Eye (tissue), 1 donor: ENCODE measurements at places on chromosomes 6 and 20.

DNA sequence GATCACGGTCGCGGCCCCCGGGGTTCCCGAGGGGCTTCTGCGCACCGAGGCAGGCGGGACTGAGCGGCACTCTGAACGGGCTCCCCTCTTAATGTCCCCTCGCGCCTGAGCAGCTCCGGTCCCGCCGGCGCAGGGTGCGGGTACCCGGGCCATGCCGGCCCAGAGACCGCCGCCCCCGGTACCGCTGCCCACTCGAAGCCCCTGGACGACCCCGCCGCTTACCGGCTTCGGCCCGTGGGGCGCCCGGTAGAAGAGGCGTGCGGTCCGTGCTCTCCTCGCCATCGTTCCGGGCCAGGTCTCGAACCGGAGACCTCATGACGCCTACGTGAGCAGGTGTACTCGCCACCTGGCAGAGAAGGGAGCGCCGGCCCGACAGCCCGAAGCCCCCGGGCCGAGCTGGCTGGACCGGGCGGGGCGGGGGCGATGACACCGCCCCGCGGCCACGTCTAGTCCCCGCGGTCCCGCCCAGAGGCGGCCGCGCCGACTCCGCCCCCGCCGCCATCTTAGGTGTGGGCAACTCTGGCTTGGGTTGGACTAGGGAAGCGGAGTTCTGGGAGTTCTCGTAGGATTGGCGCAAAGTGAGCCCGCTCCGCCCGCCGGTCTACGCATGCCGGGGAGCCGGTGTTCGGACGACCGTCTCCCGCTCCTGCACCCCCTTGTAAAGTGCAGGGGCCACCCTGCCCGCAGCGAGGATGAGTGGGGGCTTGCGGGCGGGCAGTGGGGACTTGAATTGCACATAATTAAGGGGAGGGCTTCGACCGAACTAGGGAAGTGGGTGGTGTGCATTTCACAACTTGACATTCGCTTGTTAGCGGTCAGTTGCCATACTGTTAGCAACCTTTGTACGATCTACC is at the start of gene SLC17A5:
TSS of gene SLC17A5 (minus strand) at position 422 of the 854 bp plus-strand sequence. CDS start at position 316, 106 bp downstream.
- DNase-seq, result peak; percentile 97

GRCh38 chr6:110492584-110492983 is 16.2 kb upstream of the SLC22A16 start:
- DNase-seq, result no peak

- DNase-seq, result no peak
These were observed 36.6 kb downstream of the CRISP2 start for GRCh38 chr6:49676671-49677281.

DNA sequence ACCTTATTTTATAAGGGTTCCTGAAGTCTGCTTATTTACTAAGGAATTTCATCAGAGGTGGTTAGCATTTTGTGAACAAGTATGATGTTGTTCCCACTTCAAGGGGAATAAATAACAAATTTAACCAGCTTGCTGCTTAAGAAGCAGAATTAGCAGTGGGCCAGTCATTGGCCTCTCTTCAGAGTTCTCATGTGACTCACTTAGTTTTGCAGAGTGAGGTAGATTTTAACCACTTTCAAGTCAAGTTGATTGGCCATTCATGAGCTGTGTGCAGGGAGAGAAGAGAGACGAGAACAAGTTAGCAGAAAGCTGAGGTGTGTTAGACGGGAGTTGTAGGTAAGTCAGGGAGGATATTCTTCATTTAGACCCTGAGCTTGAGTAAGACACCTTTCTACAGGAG is 18.1 kb downstream of the TOP1 start:
- no peak for DNase-seq

- DNase-seq, result no peak
These were observed 43.0 kb upstream of the TGM2 start for GRCh38 chr20:38208088-38208487.

DNA sequence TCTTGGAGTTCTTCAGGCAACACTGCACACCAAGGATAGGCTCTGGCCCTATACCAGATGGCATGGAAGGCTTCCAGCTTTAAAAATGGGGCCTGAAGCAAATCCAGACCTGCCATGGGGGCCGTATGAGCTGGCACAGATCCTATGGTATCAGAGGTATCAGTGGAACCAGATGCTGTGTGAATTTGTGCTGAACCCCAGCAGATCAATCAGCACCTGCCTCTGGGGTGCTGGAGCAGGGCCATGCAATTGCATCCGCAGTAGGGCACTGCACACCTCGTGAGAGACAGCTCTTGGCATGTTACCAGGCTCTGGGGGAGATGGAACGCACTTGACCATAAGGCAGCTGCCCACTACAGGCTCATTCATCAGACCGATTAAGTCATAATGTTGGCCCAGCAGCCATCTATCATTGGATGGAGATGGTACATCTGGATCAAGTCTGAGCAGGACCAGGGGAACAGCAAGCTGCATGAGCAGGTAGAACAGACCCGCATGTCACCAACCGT is 221.5 kb downstream of the MYLK4 start:
- no peak for DNase-seq

- no peak for DNase-seq
These were observed 83.9 kb downstream of the PKIB start for GRCh38 chr6:122694075-122694474.

DNA sequence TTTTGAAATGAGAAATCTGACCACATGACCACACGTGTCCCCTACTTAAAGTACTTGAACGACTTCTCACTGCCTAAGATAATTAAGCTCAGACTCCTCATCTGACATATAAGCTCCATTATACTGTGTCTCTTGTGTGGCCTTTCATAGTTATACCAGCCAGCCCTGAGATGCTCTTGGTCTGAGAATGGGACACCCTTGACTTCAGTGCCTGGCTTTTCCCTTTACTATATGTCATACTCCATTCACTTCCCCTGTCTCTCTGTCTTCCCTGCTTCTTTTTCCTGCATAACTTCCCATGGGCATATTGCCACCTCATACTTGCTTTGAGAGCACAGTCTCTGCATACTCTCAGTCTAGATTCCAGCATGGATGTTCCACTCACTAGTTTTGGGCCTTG is 53.4 kb upstream of the TINAG start:
- no peak for DNase-seq

- DNase-seq, result no peak
These were observed 90.4 kb upstream of the TMEM30A start for GRCh38 chr6:75374961-75375400.

DNA sequence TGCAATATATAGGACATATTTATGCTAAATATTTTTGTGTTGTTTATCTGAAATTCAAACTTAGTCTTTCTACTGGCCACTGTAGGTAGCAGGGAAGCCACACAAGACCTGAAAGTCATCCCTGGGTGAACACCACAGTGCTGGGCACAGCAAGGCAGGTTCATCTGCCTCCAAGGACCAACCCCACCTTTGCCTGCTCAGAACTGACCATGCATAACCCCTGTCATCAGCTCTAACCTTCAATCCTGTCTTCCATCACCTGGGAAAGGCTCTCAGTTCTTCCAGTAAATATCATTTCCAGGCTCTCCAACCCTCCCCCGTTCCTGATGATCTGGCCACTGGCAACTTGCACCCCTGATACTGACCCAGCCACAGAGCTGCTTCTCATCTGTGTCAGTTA is 32.7 kb upstream of the CST7 start:
- no peak for DNase-seq

GRCh38 chr6:129485746-129486145 is 224.2 kb downstream of the ARHGAP18 start:
- peak; percentile 44 for DNase-seq

DNA sequence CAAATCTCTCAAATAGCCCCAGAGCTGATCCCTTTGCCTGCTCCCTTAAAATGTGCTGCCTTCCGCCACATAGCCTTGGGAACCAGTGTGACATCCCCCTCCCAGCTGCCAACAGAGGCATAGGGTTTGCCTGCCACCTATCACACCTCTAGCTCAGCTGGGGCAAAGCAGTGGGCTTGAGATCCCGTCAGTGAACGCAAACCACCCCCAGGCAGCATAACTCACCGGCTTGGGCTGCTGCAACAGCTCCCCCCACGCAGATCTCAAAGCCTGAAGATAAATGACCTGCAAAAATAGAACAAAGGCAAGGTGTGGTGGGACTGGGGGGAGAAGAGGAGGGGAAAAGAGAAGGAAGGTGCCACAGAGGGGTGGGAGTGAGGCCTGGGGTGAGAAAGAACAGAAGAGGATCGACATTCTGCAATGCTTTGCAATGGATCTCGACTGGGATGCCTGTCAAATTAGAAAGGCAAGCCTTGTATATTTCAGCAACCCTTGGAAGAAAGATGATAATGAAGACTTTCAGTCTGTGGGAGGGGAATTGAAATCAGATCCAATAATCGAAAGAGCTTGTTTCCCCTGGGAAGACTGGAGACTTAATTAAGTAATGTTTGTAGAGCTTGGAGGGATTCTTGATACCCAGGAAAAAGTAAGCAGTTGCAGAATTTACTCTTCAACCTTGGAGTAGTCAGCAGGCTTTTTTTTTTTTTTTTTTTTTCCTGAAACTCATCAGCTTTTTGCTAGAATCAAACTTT is 1.3 kb downstream of the PDYN start:
- DNase-seq, result no peak

GRCh38 chr20:58553166-58553696 is 38.0 kb upstream of the APCDD1L start:
- no peak for DNase-seq

GRCh38 chr20:58652606-58653294 is 1.7 kb downstream of the STX16 start:
- no peak for DNase-seq

GRCh38 chr20:59259946-59260345 is 40.5 kb upstream of the EDN3 start:
- DNase-seq, result no peak

GRCh38 chr20:4225745-4226144 is 210.4 kb upstream of the RNF24 start:
- no peak for DNase-seq

- no peak for DNase-seq
These were observed 97.3 kb downstream of the RPP40 start for GRCh38 chr6:4906293-4907276.

DNA sequence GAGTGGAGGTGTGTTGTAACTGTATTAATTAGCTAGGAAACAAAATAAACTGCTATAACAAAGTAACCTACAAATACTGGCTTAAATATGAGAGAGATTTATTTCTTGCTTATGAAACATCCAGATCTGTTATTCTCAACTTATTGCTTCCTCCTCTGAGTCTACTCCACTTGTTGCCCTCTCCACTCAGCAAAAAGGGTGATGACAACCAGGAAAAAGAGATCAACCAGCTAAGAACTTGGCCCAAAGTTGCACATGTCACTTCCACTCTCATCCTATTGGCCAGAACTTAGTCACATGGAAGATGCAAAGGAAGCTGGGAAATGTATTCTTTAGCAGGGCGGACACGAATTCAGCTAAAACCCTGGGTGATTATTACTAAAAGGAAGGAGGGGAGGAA is 5.2 kb upstream of the TP53RK start:
- DNase-seq, result no peak

DNA sequence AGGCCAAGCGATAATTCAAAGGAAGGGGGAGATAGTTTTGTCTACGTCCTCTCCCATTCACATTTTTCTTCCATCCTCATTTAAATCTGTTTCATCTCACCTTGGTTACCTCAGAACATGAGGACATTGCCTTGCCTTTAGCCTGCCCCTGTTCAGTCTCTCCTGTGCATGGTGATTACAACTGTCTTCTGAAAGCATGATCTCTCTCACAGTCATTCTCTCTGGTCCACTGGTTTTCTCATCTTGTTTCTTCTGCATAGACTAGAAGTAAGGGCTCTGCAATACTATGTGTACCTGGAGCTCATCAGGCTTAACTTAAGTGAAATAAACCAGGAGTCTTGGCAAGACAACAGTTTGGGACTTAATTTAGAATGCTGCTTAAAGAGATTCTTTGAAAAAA is 31.4 kb downstream of the CLVS2 start:
- DNase-seq, result no peak

DNA sequence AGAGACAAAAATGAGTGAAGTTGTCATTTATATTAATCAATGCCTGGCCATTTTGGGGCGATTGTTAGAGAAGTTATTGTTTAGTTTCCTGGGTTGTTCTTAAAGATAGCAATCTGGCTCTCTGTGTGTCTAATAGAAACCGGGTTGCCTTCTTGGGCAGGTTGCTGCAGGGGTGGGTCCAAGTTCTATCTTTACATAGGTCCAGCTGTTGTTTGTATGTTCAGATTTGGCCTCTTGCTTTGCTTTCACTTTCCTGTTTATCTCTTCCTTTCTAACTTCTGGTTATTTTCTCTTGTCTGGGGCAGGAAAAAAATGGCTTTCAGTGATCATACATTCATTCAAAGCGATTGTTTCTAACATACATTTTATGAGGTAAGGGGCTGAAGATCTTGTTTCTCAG is 128.4 kb upstream of the NOX3 start:
- DNase-seq, result no peak

DNA sequence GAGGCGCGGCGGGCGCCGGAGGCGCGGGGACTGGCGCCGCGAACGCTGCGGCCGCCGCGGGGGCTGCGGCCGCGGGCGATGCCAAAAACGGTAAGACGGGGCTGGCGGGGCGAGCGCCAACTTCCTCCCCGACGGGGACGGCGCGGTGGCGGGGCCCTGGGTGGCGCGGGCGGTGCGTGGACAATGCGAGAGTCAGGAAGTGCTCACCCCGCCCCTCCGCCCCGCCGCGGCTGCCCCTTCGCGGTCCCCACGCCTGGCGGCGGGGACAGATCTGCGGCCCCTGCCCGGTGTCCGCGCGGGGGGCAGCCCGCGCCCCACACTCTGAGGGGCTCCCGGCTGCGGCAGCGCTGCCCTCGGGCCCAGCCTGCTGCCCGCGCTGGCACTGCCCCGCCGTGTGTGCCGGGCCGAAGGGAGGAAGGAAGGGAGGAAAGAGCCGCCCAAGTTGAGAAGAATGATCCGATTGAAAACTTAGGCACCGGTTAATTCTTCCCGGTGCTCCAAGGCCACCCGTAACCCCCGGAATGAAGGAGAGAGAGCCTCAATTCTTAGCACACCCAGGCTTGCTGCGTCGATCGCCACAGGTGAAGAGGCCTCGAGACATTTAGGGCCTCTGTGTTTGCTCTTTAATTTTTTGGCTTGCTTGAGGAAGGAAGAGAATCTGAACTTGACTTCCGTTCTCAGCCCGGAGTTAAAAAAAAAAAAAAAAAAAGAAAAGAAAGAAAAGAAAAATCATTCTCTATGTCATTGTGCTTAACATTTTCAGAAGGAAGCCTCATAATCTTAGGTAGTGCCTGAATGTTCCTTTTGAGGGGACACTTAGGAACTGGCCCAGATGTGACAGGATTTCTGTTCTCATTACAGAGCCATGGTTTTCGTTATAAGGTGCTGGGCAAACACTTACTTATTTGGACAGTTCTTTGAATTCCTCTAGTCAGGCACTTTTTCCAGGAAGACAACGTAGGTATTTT is 982 bp downstream of the HECA start:
- peak; percentile 77 for DNase-seq

DNA sequence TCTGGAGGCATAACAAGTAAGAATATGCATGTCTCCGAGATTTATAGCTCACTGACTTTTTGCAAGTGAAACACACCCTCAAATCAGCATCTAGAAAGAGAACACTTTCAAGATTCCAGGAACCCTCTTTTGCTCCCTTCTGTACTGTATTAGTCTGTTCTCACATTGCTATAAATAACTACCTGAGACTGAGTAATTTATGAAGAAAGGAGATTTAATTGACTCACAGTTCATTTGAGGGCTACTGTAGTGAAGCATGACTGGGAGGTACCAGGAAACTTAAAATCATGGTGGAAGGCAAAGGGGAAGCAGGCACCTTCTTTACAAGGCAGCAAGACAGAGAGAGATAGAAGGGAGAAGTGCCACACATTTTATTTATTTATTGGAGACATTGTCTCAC is 269.9 kb downstream of the UTRN start:
- DNase-seq, result no peak
